Aortic smooth muscle cell (primary cell): ENCODE measurements at places on chromosomes 4 and X. TPM values are rescaled to one million over a fixed set of nuclear protein-coding genes. Genes with fewer than 3 reads are reported as not detected.

Gene AFP
- total RNA-seq, result 0.19 and 0.26 TPM in 2 replicates

Gene FABP2
- not detected in 2 replicates for total RNA-seq

Gene TMPRSS11D
- total RNA-seq, result not detected in 2 replicates

Gene SCD5
- 5.0 and 16.6 TPM in 2 replicates for total RNA-seq

Gene PHOX2B
- total RNA-seq, result not detected in 2 replicates

Gene NDNF
- total RNA-seq, result 0.25 TPM in 1 of 2 replicates, not detected in the other

Gene CHRDL1
- total RNA-seq, result under 0.01 TPM in 1 of 2 replicates, not detected in the other

Gene ARHGAP36
- not detected in 2 replicates for total RNA-seq

Gene C4orf54
- not detected in 2 replicates for total RNA-seq

Gene RBM3
- total RNA-seq, result 301 and 362 TPM in 2 replicates

Gene GABRQ
- total RNA-seq, result not detected in 2 replicates

Gene CYBB
- not detected in 2 replicates for total RNA-seq

Gene TMEM47
- 115 and 148 TPM in 2 replicates for total RNA-seq

Gene TLR1
- 2.6 and 4.9 TPM in 2 replicates for total RNA-seq
